ENCODE measurements at places on chromosomes 7 and 10. TPM values are rescaled to one million over a fixed set of nuclear protein-coding genes. Genes with fewer than 3 reads are reported as not detected.

DNA sequence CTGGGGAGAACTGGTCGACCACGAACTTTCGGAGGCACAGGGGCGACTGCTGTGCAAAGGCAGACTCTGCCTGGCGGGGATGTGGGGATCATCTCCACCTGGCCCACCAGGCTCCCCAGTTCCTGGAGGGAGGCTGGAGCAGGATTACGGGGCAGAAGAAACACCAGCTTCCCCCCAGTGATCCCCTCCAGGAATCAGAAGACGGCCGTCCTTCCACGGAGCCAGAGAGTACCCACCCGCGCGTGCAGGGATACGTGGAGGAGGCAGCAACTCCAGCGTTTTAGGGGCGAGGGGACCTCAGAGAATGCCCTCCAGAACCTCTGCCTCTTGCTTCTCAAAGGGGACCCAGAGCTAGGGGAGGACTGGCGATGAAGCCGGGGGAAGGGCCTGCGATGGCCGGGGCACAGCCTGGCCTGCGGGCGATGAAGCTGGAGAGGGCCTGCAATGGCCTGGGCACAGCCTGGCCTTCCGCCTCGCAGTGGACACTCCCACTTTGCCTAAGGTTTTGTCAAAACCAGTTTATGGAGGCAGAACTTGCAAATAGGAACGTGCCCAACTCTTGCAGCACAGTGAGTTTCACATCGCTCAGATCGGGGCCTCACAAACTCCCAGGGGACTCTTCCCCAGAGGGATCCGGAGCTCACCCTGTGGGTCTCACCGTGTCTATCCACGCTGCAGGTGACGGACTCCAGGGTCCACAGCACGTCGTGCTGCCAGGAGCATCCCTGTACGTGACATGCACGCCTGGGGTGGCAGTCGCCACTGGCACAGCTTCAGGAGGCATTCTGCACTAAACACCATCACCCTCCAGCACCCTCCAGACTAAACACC is 77.9 kb upstream of the PDGFA start:
- no peak overlapping the region for H3K4me3 ChIP-seq
- DNase-seq, result no peak
- H3K4me1 ChIP-seq, result peaks cover 19% of the 10 kb centered on the region

DNA sequence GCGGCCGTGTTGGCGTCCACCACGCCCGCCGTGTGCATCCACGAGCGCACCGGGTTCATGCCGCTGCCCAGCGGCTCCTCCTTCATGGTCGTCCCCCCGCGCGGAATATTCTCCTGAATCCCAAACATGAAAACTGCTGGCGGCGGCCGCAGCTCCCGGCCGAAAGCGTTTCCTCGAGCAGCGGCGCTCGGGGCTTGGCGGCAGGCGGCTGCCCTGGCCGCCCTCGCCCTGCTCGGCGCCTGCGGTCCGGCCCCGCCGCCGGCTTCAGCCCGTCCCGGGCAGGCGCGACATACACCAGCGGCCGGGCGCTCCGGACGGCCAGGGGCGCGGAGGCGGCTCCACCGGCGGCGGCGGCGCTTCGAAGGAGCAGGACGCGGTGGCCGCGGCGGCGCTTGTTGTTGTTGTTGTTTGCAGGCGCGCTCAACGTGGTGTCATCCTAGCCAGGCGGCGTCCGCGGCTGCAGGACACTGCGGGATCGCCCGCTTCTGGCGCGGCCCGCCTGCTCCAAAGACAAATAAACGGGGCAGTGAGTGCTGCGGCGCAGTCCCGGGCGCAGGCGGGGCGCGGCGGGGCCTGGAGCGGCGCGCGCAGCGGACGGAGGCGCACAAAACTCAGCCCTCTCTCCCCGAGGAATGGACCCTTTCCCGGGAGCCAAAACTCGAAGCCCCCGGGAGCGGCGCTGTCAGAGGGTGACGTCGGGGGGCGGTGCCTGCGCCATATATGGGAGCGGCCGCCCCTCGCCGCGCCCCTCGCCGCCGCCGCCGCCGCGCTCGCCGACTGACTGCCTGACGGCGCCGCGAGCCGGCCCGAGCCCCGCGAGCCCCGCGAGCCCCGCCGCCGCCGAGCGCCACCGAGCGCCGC is at the start of gene EBF3:
Gene EBF3, minus strand, starts transcription at position 634 of the 861 bp plus-strand sequence. Its CDS starts 506 bp downstream, at position 128.
- H3K4me3 ChIP-seq, result peak within 1 kb of the TSS; percentile 44
- no peaks in the 10 kb centered on the region for H3K36me3 ChIP-seq
- peak; percentile 52 for DNase-seq
- peaks cover 50% of the 10 kb centered on the region for H3K27me3 ChIP-seq

DNA sequence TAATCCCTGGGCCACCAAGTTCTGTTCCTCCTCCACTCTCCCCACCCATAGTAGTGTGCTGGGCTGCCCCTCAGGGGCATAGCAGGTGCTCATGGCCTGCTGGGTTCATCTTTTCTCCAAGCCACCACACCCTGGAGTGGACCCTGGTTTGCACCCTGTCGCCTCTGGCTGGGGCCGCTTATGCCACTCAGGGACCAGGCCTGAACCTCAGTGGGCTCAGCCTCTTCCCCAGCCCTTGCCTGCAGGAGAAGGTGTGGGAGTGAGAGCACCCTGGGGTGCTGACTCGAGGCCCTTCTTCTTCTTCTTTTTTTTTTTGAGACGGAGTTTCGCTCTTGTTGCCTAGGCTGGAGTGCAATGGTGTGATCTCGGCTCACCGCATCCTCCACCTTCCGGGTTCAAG is 10.2 kb downstream of the CLIP2 start:
- no peaks in the 10 kb centered on the region for H3K4me1 ChIP-seq
- no peak for DNase-seq
- no peaks in the 10 kb centered on the region for H3K36me3 ChIP-seq
- H3K27me3 ChIP-seq, result no peaks in the 10 kb centered on the region

Gene FOXI2
- total RNA-seq, result not detected

GRCh38 chr10:35784751-35785150 is 142.7 kb upstream of the FZD8 start:
- no peak overlapping the region for H3K4me3 ChIP-seq
- no peak for DNase-seq
- H3K27ac ChIP-seq, result no peak overlapping the region
- no peaks in the 10 kb centered on the region for H3K27me3 ChIP-seq
- no peaks in the 10 kb centered on the region for H3K36me3 ChIP-seq

DNA sequence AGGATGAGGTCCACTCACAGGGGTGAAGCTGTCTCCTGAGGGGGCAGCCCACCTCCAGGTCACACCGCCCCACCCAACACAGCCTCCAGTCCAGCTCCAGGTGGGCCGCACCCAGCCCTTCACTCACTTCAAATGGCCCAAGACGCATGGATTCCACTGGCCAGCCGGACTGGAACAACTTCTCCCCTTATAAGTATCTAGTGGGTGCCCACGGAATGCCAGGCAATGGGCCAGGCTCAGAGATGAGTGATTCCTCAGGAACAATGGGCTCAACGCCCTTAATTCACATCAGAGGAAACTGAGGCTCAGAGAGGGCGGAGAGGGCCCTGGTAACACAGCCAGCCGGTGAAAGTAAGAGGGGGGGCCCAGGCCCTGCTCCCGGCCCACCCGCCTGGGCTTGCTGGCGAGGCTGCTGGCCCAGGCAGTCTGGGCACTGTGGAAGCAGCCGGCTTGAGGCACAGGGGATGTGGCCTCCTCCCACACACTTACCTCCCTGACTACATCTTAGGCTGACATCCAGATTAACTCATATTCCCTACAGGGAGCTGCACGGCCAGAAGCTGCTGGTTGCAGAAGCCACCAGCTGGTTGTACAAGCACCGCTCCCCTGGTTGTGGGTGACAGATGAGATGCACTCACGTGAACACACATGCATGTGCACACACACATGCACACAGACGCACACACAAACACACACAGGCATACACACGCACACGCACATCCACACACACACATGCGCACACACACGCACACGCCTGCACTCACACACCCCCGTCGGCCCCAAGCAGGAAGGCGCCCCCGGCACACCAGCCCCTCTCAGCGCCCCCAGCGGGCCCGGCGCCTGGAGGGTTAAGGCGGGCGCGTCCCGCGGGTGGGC is 1.0 kb upstream of the FAM20C start:
- H3K4me3 ChIP-seq, result peak overlapping the region; percentile 46
- H3K27ac ChIP-seq, result peak overlapping the region; percentile 56
- DNase-seq, result peak; percentile 92
- H3K36me3 ChIP-seq, result no peaks in the 10 kb centered on the region

- no peaks in the 10 kb centered on the region for H3K4me1 ChIP-seq
- H3K36me3 ChIP-seq, result no peaks in the 10 kb centered on the region
- no peak overlapping the region for H3K4me3 ChIP-seq
- no peaks in the 10 kb centered on the region for H3K27me3 ChIP-seq
- no peak for DNase-seq
Measured at GRCh38 chr7:158097106-158097452, 490.5 kb downstream of the PTPRN2 start.

Gene AUTS2
- 14.9 TPM for total RNA-seq

DNA sequence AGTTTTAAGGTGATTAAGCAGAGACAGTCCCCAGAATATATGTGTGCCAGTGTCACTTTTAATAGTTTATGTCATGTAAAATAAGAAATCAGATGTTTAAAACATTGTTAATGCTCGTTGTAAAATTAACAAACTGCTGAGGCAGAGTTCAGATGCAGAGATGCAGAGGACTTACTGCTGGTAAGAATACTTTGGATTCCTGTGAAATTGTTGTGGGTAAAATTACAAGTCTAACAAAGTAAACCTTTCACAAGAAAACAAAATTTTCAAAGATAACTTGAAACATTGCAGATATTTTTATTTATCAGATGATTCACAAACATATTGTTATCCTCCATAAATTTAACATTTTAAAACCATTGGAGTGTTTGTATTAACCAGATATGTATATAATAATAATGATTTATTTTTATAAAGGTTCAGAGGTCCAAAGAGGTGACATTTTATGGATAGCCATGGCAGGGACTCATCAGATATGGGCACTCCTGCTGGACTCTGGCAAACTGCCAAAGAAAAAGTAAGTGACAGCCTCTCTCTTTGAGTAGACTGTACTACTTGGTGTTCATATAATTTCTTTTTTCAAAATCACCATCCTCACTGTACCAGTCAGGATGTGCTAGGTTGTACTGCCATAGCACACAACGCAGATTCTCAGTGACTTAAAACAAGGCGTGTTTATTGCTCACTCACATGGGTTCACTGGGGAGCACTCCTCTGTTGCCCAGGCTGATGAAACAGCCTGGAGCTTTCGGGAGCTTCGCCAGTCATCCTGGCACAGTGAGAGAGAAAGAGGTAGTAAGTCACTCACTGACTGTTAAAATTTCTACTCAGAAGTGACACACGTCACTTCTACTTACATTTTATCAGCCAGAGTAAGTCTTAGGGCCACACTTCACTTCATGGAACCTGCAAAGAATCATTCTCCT is 43.5 kb downstream of the NHLRC2 start:
- H3K27ac ChIP-seq, result no peak overlapping the region
- H3K4me3 ChIP-seq, result no peak overlapping the region
- DNase-seq, result no peak

Gene BCAP29
- total RNA-seq, result 220 TPM

Gene KAZALD1
- total RNA-seq, result 3.1 TPM

Gene IRF5
- 3.7 TPM for total RNA-seq

GRCh38 chr7:155865830-155866525 is 53.7 kb upstream of the SHH start:
- no peak for DNase-seq
- H3K36me3 ChIP-seq, result no peaks in the 10 kb centered on the region
- peaks cover 10% of the 10 kb centered on the region for H3K4me1 ChIP-seq
- no peak overlapping the region for H3K4me3 ChIP-seq
- H3K27ac ChIP-seq, result no peak overlapping the region

Gene SEMA4G
- 9.6 TPM for total RNA-seq

Gene SPDYE1
- not detected for total RNA-seq

Gene UCMA
- not detected for total RNA-seq

DNA sequence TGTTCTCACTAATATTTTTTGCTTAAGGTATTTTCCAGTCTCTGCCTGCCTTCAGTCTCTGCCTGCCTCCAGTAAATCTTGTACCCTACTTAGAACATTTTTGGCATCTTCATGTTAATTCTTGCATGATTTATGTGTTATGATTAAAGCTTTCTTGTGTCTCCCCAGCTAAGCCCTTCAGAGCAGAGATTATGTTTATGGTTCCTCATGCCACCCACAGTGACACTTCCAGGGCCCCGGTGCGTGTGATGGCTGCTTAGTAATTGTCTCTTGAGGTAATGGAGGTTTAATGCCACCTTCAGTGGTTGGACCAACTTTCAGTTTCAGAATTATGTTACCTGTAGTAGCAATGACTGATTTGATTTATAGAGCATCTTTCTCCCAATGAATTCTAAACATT is 70.6 kb upstream of the MET start:
- H3K4me3 ChIP-seq, result no peak overlapping the region
- H3K36me3 ChIP-seq, result no peaks in the 10 kb centered on the region
- no peaks in the 10 kb centered on the region for H3K4me1 ChIP-seq
- no peak for DNase-seq
- H3K27ac ChIP-seq, result no peak overlapping the region
- H3K27me3 ChIP-seq, result no peaks in the 10 kb centered on the region

DNA sequence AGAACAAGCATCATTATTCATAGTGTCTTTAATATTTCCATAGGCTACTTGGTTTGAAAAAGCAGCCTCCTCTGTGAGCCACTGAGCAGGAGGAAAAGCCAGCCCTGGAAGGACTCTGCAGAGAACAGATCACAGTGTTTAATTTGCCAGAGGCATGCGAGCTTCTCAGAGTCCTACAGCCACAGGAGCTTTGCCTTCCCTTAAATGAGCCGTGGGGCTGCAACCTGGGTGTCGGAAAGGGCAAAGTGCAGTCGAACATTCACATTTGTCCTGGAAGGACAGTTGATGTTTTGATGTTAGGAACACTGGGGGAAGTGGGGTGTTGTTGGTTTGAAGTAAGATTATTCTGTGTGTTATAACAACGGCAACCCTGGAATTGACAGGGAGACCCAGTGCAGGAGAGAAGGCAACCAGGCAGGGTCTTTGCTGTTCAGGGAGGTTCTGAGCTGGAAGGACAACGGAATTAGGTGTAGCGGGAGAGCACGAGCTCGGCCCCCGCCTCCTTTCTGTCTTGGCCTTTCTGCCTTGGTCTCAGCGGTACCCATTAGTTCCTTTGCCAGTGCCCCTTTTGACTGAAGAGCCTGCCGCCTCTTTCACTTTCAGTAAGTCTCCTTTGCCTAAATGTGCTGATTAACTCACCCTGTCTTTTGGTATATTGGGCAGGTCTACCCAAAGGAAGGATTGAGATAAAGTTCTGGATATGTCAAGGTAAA is 192.3 kb upstream of the PITRM1 start:
- H3K27ac ChIP-seq, result no peak overlapping the region
- no peaks in the 10 kb centered on the region for H3K4me1 ChIP-seq

DNA sequence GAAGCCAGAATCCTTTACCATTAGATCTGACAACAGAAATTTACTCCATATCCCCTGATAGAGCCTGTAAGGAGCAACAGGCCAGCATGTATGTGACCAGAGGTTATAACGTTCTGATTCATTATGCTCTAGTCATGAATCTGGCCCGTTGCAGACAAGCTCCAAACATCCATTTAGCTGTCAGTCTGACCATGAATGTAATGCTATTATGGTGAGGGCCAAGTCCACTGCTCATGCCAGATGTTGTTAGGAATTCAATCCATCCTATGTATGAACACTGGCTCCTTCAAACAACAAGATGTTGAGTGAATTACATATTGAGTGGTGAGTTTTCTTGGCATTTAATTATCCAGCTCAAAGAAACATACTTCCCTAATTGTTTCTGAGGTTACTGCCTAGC is 610.1 kb upstream of the ANKRD30A start:
- no peaks in the 10 kb centered on the region for H3K27me3 ChIP-seq
- DNase-seq, result no peak
- H3K27ac ChIP-seq, result no peak overlapping the region
